ENCODE measurements at places on chromosomes 5 and 9.

DNA sequence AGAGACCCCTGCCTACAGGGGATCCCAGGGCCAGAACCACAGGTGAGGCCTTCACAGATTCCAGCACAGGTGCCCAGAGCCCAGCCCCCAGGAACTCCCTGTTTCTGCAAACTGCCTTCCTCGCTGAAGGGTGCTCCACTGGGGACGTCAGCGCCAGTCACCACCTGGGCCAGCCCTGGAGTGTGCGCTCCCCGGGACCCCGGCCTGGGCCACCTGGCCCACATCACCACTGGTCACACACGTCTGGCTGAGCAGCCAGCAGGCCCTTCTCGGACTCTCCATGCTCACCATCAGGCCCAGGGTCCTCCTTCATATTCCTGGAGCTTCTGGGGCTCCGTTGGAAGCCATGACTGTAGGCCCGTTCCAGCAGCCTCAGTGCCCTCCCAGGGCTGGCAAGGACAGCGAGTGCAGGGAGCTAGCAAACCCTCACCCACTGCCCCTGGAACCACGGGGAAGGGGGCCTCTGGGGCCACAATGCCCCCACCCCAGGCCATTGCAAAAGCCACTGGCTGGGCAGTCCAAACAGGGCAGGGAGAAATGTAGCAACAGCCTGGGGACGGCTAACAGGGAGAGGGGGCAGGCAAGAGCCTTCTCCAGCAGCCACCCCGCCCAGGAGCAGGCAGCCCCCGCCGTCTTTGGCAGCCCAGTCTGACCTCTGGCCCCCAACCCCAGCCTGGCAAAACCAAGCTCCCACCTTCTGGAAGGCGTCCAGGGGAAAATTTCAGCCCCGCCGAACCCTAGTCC is 1.3 kb downstream of the AGPAT2 start:
- no peak for DNase-seq

DNA sequence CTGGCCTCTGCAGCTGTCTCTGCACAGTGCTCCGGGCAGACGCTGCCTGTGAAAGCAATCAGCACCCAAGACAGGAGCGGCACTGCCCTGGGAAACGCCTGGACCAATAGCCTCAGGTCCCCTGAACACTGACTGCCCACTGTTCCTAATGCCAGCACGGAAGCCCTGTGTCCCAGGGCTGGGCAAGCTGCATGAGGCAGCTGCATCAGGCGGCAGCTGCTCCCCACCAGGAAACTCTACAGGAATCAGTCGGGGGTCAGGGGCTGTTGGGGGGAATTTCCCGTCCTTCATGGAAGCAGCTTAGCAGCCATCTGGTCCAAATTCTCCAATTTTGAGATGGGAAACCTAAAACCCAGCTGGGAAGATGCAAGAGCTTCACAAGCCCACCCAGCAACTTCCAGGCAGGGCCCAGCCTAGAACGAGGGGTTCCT is 118.6 kb downstream of the VAV2 start:
- DNase-seq, result no peak

DNA sequence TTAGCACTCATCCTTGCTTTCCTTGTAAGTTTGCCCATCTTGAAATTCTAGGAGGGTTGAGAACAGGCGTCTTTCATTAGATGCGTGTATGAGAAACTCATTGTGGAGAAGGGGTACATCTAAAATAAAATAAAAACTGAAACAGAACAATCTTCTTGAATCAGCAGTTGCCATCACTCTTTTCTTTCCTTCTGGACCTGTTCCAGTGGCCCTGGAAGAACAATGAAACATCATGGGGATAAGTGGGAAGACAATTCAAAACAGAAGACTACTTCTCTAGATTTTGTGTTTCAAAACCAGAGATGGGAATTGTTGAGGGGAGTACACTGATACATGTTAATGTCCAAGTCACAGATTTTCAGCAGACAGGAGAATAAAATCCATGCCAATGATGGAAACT is 59.9 kb downstream of the SLC1A3 start:
- no peak for DNase-seq

- peak; percentile 12 for DNase-seq
Measured at GRCh38 chr5:159058716-159059636, 40.7 kb downstream of the EBF1 start.

DNA sequence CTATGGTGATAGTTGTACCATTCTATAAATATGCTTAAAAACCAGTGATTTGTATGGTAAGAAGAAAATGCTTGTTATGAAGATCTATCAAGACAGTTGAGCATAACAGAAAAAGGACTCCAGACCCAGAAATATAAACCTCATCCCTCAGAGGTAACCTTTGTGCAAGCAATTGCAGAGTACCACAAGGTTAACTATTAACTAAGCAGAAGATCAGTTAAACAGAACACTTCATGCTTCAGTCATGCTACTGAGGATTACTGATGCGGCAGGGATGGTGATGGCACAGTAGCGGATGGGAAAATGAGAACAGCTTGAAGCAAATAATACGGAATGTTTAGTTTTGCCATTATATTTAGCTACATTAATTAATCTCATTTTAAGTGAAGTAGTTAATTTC is 45.5 kb downstream of the IARS1 start:
- no peak for DNase-seq

DNA sequence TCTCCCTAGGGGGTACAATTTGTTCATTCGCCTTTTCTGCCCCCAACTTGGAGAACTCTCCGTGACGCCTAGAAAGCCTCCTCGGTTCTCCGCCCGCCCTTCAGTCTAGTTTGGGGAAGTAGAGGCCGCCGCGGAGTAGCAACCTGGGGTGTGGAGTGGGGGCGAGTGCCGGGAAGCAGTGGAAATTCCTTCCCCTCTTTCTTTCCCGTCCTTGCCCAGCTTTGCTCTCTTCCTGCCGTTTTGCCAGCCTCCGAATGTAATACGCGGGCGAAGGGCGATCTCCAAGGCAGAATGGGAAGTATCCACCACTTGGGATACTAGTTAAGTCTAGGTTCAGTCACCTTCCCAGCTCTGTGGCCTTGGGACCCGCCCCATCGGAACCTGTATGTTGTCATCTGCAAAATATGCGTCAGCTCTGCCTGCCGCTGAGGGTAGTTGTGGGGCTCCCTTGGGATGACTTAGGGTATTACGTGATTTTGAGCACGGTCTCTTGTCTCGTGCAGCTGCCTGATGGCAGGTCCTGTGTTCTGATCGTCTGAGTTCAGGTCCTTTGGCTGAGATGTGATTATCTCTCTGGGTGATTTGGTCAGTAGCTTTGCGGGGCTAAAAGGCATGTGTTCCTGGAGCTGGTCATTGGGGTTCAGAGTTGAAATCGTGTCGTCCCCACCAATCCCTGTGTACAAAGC is 724 bp downstream of the PAM start:
- no peak for DNase-seq

- no peak for DNase-seq
Measured at GRCh38 chr5:180216646-180217171, 7.7 kb upstream of the RASGEF1C start.
